ENCODE measurements at places on chromosomes 11 and 22.
A peak's percentile ranks its signal among the peaks of the same experiment; 100 is the strongest.

DNA sequence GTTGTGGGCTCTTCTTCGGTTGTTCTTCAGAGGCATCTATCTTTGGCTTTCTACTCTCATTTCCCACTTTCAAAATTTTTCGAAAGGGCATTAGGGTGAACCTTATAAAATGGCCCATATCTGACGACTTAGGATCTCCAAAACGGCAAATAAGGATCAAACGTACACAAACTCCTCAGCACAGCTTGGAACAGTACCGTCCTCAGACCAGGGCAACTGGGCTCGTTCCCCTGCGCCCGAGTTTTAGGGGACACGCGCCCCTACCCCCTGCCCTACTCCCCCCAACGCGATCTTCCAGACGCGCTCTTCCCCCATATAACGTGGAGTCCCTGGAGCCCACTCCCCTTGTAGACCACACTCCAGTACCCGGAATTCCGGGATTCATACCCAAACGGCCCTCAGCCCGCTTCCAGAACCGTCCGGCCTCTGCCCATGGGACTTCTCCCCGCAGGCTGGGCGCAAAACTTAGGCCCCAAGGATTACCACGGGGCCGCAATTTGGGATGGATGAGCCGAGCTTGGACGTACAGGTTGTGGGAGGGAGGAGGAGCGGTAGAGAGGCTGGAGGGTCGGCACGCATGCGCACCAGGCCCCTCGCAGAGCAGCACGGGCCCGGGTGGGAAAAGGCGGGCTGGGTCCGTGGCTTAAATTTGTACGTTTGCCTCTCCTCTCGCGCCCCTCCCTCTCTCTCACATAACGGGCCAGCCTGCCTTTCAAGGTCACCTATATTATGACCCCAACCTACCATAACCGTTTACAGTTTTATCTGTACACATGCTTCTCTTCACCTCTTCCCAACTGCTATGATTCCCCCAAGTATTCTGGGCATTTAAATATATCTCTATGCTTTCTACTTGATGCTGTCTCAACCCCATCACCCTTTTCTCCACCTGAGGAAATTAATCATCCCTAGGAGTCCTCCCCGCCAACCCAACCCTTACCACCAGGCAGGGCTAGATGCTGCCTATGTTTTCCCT is 3.4 kb downstream of the CCDC89 start:
- DNase-seq: no peak

DNA sequence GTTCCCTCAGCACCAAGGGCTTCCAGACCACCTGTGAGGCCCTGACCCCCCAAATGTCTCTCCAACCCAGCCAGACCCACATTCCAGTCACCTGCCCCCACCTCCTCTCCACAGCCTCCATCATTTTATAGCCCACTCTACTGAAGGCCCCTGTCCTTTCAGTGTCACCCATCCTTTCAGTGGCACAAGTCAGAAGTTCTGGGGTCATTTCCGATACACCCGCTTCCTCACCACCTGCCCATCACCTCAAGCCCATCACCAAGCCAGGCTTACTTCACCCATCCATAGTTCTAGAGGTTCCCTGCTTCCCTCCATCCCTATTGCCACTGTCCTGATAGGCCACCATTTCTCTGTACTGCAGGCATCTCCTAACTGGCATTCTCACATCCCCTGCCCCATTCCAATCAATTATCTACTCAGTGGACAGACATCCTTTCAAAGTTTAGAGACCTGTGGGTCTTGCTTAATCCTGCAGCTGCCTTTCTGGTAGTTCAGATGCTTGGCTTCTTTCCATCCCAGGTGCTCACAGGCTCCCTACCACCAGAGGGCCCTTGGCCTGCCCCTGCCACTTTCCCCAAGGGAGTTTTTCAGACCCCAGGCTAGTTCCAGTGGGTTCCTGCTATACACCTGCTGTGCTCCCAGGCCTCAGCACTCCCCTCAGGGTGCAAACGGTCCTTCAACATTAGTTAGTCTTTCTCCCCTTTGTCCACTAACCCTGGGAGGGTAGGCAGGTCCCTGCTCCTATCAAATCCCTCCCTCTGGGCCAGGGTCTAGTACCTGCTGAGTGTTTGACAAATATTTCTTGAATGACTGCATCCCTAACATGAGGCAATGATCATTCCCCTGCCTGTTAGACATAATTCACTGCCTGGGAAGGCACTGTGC is 7.6 kb downstream of the KCNQ1OT1 start:
- DNase-seq: no peak

DNA sequence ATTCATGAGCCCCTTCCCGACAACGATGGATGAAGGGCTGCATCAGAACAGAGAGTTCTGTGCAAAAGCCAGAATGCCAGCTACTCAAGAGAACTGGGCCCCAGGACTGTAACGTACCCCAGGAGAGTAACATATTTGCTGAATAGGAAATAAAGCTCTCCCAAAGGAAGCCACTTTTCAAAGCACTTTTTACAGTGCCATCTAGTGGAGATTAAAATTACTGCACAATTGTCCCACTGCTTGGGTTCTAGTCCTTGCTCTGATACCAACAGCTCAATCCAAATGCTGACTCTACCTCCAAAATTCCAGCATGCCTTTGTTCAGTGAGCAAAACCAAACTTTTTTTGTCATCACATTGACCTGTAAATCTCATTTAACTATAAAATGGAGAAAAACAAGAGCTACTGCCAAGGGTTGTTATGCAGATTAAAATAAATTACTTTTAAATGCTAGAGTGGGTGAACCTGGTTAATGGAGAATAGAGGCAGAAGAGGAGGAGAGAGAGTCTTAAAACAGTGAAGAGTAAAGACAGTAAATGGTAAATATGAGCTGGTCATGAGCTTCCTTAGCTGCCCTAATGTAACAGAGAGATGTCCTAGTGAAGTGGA is 87.6 kb upstream of the FSHB start:
- DNase-seq: peak; percentile 63

DNA sequence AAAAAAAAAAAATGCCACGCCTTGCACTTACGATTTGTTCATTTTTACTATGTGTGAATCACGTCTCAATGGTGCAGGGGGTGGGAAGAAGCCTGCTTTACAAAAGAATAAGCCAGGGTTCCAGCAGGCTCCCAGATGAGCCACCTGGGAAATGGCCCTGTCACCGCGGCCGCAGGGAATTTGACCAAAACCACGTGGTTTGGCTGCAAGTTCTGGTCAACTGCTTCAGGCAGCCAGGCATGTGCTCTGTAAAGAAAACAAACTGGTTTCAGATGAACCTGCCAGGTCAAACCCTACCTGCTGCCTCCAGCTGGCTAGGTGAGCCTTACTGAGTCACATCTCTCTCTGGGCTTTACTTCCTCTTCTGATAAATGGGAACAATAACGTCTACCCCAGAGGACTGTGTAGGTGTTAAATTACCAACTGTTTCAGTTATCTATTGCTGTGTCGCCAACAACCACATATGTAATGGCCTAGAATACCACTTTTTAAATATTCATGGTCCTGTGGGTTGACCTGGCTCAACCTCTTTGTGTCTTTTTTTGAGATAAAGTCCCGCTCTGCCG is 30.5 kb upstream of the GCAT start:
- peak; percentile 43 for DNase-seq

DNA sequence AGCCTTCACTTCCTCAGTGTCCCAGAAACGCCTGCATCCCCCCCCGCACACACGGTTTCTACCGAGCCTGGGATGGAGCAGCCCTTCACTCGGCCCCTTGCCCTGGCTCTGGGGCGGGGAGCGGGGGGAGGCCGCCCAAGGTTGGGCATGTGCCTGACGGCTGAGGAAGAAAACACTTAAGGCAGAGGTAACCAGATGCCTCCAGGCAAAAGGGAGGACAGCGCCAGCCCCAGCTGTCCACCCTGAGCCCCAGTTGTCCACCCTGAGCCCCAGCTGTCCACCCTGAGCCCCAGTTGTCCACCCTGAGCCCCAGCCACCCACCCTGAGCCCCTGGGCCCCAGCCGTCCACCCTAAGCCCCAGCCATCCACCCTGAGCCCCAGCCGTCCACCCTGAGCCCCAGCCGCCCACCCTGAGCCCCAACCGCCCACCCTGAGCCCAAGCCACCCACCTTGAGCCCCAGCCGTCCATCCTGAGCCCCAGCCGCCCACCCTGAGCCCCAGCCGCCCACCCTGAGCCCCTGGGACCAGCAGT is 3.8 kb upstream of the TTLL8 start:
- no peak for DNase-seq

GRCh38 chr22:25368271-25368670 is 148.8 kb downstream of the CRYBB2 start:
- peak; percentile 27 for DNase-seq
